ENCODE measurements at places on chromosomes 4 and X.

GRCh38 chr4:126871810-126872209 is 760.9 kb upstream of the INTU start:
- DNase-seq = no peak

DNA sequence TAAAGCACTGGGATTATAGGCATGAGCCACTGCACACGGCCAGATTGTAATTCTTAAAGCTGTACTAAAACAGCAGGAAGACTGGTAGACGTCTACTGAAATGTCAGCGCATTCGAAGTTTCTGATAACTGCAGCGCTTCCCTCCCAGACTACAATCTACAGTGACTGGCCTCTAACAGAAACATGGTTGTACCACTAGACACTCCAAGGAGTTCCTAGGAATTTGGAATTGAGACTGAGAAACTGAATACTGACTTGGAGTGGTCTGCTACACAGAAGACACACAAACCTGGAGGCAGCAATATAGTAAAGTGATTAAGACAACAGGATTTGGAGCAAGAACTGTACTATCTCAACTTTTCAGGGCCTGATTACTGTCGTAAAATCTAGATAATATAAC is 937 bp downstream of the HELQ start:
- DNase-seq = no peak

DNA sequence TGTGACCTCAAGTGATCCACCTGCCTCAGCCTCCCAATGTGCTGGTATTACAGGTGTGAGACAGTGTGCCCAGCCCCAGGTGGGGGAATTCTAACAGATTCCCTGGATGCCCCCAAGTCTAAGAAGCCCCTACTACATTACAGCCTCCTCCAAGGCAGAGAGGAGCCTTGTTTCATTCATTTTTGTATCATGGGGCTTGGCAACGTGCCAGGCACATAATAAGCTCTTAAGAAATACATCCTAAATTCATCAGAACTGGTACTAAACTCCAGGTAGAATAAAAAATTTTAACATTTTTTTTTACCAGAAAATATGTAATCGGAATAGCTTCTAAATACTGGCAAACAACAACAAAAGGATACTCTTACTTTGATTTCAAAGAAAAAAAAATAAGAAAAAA is 127.1 kb downstream of the CHIC2 start:
- no peak for DNase-seq

- DNase-seq = no peak
Measured at GRCh38 chr4:114691865-114692264, 93.3 kb downstream of the UGT8 start.

GRCh38 chrX:102599951-102600579 is 750 bp downstream of the ARMCX5 start:
- DNase-seq = no peak

DNA sequence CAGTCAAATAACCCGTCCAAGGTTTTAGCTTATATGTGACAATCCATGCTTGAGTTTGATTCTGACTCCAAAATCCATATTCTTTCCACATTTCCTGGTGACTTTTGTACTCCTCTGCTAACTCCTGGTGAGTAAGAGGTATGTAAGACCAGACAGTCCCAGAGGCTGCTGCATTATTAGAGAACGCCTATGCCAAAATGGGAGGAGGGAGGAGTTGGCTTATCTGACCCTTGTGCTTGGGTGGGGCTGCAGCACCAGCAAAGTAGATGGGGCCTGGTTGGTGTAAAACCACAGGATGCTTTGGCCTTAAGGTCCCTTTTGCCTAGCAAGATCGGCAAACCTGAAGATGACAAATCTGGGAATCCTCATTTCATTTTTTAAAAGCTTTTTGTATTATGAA is 9.1 kb upstream of the RNF212 start:
- DNase-seq = no peak

DNA sequence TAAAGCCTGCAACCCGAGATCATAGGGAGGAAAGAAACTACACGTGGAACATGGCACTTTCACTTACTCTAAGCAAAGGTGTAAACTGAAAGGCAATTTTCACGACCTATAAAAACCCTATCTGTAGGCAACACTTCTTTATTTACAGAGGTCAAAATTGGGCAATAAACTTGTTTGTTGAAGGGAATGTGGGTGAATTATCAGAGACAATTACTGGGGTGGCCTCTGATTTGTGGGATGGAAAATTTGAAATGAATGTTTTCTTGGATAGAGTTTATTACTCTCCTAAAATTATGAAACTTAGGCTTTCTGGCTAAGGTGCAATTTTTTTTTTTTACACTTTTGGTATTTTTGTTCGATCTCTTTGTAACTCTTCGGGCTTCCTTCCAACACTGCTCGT is 734.1 kb upstream of the TENM3 start:
- no peak for DNase-seq

DNA sequence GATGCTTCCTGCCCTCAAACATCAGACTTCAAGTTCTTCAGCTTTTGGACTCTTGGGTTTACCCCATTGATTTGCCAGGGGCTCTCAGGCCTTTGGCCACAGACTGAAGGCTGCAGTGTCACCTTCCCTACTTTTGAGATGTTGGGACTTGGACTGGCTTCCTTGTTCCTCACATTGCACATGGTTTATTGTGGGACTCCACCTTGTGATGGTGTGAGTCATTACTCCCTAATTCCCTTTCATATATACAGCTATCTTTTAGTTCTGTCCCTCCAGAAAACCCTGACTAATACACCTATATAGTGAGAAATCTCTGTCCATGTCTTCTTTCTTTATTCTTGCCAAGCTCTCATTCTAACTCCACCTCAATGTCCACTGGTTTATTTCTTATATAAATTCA is 736.9 kb upstream of the HS3ST1 start:
- DNase-seq = no peak

DNA sequence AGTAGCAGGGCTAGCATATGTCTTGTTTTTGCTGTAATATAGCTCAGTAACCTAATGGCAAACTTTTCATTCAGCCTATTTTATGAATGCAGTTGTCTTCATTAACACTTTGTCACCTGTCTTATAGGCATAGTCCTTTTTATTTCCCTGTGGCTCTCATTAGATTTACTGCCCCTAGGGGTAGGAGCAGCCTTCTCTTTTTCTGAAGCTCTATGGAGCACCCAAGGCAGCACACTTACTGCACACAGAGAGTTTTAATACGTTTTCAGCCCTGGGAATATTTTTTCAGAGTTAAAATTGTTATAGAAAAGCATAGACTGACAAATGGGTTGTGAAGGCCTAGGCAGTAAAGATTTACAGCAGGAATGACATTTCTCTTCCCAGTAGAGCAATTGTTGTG is 406.8 kb downstream of the TMA16 start:
- no peak for DNase-seq

DNA sequence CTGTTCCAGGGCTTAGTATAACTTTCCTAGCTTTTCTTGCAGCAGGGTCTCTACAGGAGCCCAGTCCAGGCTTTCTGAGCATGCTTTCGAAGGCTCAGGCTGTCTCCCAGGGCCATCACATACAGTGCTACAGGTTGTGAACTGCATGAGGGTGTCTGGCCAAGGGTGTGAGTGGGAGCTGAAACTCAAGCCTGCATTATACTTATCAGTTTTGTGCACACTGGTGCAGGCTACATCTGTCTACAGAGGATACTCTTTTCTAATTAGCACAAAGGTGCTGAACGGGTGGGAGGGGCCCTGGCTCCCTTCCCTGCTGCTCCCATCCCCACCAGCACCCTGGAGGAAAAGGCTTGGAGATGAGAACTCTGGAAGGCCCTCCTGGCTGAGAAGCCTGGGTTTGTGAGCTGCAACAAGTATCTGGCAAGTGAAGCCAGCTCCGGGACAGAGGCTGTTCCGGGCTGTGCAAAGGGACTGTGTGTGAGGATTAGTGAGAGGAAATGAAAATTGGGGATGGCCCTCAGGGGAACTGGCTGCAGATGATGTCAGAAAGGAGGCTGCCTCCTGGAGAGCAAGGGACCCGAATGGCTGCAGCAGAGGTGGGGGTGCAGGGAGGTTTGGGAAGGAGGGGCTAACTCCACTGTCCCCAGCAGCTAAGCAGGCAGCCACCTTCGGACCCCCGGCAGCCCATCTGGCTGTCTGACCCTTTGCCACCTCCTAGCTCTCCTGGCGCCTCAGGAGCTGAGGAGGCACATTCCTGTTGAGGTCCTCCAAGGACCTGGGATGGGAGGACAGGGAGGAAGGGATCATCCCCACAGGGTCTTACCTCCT is 68.5 kb downstream of the EFNB1 start:
- DNase-seq = no peak

- DNase-seq = no peak
Measured at GRCh38 chr4:114921790-114922591, 191.4 kb downstream of the NDST4 start.

GRCh38 chr4:153571006-153571545 is 104.9 kb downstream of the TMEM131L start:
- no peak for DNase-seq

GRCh38 chrX:122943918-122944317 is 240.2 kb upstream of the GRIA3 start:
- DNase-seq = no peak

DNA sequence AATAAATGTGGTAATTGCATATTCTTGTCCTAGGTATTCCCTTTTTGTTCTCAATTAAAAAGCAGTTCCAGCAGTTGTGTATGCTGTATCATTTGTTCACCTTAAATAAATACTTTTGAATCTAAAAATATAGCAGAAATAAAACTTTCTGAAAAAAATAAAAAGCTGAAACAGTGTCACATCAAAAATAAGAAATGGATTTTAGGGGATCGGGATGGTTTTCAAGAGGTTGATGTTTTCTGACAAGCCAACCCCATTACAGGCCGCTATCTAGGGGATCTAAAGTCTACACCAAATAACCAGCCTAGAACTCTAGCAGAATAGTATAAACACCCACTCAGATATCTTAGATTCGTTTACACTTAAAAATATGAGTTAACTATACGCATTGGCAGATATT is 95.4 kb upstream of the MAML3 start:
- DNase-seq = no peak

GRCh38 chr4:86496094-86497080 is 97.7 kb upstream of the PTPN13 start:
- no peak for DNase-seq

- DNase-seq = no peak
Measured at GRCh38 chr4:70613306-70614183, 15.0 kb upstream of the ENAM start.

- DNase-seq = no peak
Measured at GRCh38 chr4:25160714-25161592, 704 bp upstream of the SEPSECS start.

DNA sequence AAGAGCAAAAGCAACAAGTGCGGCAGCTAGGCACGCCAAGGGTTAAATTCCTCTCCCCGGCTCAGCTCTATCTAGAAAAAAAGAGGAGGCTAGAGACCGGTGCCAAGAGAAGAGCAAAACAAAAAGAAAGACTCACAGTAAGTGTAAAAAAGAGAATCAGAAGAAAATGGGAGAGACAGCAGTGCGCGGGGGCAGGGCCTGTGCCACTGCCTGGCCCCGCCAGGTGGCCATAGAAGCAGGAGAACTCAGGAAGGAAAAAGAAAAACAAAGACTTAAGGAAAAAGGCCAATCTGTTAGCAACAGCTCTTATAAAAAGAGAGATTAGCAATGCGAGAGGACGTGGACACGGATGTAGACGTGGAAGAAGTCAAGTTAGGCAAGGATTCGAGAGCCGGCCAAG is 3.2 kb downstream of the ACOX3 start:
- DNase-seq = no peak

DNA sequence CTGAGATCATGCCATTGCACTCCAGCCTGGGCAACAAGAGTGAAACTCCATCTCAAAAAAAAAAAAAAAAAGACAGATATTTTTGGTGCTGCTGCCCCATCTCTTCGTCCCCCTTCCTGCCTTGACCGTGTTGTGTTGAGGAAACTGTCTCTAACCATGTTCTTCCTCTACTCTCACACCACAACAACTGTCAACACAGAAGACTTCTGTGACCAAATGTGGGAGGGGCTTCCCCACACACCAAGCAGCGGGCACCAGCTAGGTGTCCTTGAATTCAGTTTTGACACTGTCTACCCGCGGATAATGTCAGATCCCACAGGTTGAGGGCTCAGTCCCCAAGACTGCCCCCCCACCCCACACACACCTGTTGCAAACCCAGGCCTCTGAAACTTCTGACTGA is 104.7 kb upstream of the BCOR start:
- no peak for DNase-seq

DNA sequence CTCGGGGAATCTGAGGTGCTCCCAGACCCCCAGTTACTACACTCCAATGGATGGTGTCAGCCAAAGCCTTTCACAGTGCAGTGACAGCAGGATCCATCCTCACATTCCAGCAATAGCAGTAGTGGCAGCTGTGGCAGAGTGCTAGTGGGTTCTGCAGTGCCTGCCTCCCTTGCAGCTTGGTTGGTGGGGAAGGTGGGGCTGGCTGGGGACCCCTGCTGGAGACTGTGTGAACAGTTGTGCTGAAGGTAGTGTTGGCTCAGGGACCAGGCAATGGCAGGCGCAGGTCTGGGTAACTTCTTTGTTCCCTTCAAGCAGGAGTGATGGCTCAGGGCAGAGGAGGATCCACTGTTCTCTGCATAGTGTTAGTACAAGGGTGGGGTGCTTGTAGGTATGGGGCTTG is 343.7 kb upstream of the TRAM1L1 start:
- DNase-seq = no peak

GRCh38 chr4:110620691-110621327 is 2.1 kb downstream of the PITX2 start:
- no peak for DNase-seq

- DNase-seq = no peak
Measured at GRCh38 chr4:71405791-71406190, 67.0 kb downstream of the SLC4A4 start.

Measured in stimulated activated CD4-positive, alpha-beta T cell treated with anti-CD3 and anti-CD28 coated beads, Interleukin-1b, Interleukin-23, amount 100 ng/mL, for 1 hour (primary cell).